NCI-H187 (cell line): ENCODE measurements at places on chromosomes 16 and 17.
A peak's percentile ranks its signal among the peaks of the same experiment; 100 is the strongest.

GRCh38 chr16:75301804-75302203 lies 50.4 kb upstream of the BCAR1 start:
- no peak for DNase-seq

DNA sequence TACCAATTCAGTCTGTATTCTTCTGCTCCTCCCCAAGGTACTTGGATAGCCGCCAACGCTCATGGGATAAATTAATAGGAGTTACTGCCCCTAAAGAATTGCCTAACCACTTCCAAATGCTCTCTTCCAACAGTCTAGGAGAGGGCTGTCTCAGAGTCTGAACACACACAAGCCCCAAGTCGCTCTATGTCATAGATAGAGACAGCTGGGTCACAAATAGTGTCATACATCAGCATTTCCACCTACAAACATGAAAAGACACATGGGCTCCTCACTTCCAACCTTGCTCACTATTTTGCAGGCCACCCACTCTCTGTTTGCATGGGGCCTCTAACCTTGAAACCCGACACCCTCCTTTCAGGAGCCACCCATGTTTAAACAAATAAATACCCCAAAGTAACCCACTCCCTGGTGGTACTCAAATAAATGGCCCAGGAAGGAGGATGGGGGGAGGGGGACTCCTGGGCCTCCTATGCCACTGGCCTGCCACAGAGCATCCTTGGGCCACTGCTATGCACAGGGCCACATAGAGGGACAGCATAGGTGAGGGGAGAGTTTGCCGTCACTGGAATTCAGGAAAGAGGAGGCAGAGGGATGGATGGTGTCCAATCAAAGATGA lies 265.9 kb downstream of the SOX9 start:
- no peak for DNase-seq

- no peak for DNase-seq
Measured at GRCh38 chr17:34113089-34113488, 142.0 kb upstream of the CCL2 start.

- DNase-seq: no peak
Measured at GRCh38 chr17:1438593-1439083, 17.4 kb downstream of the CRK start.

DNA sequence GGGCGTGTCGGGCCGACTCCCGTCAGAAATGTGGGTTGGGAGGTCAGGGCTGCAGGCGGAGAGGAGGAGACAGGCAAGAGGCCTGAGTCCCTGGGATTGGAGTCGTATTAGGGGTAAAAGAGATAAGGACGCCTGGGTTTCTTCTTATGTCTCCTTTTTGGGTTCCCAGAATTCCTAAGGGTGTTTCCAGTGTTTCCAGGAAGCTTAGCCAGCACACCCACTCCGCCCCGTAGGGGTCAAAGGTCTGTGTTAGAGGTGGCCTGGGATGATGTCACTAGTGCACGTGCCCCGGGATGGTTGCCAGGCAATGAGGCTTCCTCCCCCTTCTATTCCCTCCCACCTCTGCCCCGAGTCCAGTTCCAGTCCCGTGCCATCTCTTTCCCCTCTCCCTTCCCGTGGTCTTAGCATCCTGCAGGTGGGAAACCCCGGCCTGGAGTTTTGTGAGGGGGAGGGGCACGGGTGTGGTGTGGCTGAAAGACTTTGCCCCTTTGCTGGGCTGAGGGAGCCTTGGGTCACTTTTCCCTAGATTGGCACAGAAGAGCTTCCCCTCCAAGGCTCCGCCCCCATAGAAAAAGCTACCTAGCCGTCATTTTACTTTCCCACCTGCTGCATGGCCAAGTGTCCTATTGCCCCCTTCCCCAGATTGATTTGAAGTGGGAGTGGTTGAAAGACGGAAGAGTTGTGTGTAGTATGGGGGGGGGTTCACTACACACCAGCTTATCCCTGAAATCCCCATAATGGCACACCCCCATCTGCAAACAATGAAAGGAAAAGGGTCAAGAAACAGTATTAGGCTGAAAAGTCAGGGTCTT lies 2.8 kb downstream of the KDM6B start:
- DNase-seq: peak; percentile 63

- no peak for DNase-seq
Measured at GRCh38 chr17:82892899-82893565, 53.2 kb upstream of the ZNF750 start.

DNA sequence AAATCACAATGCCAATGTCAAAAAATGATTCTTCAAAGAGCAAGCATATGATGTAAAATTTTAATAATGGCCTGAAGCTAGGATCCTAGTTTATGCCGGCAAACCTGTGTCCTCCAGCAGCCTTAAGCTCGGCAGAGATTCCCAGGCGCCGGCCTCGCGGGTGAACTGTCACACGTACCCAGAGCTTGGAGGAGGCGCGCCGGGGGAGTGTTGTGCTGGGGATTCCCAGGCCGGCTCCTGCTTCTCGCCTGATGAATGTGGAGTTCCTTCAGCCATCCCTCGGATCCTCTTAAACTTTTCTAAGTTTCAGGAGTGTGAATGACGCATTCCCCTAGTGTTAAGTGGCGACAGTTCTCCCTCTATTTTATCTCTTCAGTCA lies 19.1 kb upstream of the NTN1 start:
- no peak for DNase-seq

- no peak for DNase-seq
Measured at GRCh38 chr16:51538707-51539498, 387.8 kb upstream of the SALL1 start.

GRCh38 chr16:71424626-71425025 lies 17.2 kb downstream of the TLE7 start:
- DNase-seq: no peak
